ENCODE measurements at places on chromosomes 12 and 14.

- H3K27ac ChIP-seq: no peak overlapping the region
- peaks cover 40% of the 10 kb centered on the region for H3K27me3 ChIP-seq
- DNase-seq: no peak
- H3K4me1 ChIP-seq: no peaks in the 10 kb centered on the region
These were observed 42.7 kb downstream of the C14orf132 start for GRCh38 chr14:96081767-96082400.

DNA sequence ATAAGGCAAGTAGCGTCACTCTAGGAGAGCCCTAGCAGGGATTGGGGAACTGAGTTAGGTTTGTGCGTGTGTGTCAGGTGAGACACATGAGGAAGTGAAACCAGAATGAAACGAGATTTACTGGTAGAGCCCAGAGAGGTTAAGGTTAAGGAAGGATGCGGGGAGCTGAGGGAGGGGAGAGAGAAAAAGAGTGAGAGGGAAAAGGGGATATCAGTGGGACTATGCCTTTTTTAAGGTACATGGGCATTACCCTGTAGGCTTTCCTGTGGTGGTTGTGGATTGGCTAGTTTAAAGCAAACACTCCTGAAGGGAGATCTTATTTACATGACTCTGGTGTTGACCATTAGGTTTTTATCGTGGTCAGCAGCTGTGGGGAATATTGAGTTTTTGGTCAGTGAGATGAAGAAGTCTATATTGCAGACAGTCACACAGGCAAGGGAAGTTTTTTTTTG, 13.9 kb downstream of the ZDHHC17 start:
- peaks cover 4% of the 10 kb centered on the region for H3K36me3 ChIP-seq
- peaks cover 4% of the 10 kb centered on the region for H3K4me1 ChIP-seq
- H3K27me3 ChIP-seq: no peaks in the 10 kb centered on the region
- H3K4me3 ChIP-seq: no peak overlapping the region
- no peak for DNase-seq

DNA sequence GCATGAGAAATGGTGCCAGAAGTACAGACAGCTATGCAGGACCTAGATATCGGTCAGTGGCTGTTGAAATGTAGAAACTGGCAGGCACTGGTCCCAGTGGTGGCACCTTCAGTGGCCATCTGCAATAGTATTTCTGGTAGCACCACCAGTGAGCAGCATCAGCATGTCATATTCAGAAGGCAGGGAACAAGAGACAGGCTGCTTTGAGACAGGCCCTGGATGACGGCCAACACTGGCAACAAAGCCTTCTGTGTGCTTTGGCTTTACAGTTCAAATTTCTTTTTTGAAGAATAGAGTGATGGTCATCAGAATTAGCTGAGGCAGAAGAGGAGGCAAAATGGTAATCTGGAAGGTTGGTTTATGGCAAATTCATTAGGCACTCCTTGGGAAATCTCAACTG, 273.4 kb upstream of the SLC16A7 start:
- no peak for DNase-seq
- no peak overlapping the region for H3K4me3 ChIP-seq
- no peaks in the 10 kb centered on the region for H3K36me3 ChIP-seq
- H3K27ac ChIP-seq: no peak overlapping the region

- DNase-seq: no peak
- peaks cover 22% of the 10 kb centered on the region for H3K4me1 ChIP-seq
- no peaks in the 10 kb centered on the region for H3K27me3 ChIP-seq
- H3K36me3 ChIP-seq: peaks cover 3% of the 10 kb centered on the region
- peak overlapping the region; percentile 19 for H3K27ac ChIP-seq
- H3K4me3 ChIP-seq: no peak overlapping the region
These were observed 73.5 kb downstream of the PPP2R5C start for GRCh38 chr14:101834800-101835547.

DNA sequence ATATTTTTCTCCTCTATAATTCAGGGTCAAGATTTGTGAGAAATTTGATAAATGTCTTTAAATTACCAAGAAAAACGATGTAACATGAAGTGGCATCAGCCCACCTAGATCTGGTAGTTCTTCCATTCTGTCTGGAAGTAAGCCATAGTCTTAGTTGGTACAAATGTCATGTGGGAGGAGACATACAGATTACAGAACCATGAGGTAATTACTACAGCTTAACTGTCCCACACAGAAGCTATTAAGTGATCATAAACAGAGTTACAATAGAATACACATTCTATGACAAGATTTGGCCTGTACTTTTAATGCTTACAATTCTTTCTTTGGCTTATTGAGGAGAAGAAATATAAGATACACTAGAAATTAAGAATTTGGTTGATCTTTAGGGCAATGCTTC, 13.7 kb upstream of the SIX1 start:
- no peak overlapping the region for H3K4me3 ChIP-seq
- H3K27me3 ChIP-seq: peaks cover 18% of the 10 kb centered on the region
- no peak for DNase-seq
- H3K27ac ChIP-seq: no peak overlapping the region
- no peaks in the 10 kb centered on the region for H3K36me3 ChIP-seq

DNA sequence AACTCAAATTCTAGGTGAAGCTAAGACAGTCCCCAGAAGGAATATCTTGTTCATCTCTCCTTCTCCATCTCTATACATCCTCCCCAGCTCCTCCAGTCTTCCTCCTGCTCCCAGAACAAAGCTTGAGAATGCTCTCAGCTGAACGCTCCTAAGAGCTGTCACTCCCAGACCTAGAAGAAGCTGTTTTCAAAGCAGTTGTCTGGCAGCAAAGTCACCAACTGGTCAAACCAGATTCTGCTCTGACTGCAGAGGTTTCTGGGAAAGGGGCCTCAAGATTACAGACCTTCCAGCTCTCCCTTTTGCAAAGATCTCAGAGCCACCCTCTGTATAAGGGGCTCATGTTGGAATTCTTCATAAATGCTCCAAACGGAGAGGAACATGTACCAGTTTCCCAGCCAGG, 9.6 kb upstream of the HSPB8 start:
- no peaks in the 10 kb centered on the region for H3K4me1 ChIP-seq
- DNase-seq: no peak
- no peak overlapping the region for H3K27ac ChIP-seq
- H3K36me3 ChIP-seq: no peaks in the 10 kb centered on the region

DNA sequence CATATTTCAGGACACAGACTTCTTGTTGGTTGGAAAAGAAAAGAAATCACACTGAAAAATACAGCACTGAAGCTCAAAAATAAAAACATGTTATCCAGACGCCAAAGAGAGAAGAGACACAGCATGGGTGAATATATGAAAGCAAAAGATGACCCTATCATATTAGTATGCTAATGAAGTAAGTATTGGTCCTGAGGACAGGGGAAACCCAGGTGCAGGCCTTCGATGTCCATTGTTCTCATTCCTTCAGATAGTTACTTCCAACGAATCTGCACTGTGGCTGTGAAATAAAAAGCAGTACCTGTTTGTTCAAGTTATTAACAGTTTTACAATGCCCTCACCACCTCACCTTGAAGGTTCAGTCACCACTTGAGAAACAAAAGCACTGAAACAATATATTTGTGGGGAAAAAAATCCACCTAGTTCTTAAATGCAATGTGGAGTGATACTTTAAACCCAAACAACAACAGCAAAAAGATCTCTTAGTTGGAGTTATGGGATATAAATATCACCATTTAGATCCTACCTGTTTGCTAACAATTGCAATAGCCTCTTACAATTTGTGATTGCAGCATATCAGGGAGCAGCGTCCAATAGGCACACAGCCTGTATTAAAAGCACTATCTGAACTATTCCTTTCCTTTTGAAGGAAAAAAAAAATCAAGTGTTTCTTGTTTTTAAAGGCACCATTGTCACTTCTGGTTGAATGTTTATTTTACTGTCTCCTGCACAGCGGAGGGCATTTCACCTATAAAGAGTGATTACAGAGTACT, 188.1 kb downstream of the BCAT1 start:
- H3K27me3 ChIP-seq: no peaks in the 10 kb centered on the region
- H3K4me1 ChIP-seq: no peaks in the 10 kb centered on the region
- H3K4me3 ChIP-seq: no peak overlapping the region
- H3K36me3 ChIP-seq: no peaks in the 10 kb centered on the region
- no peak overlapping the region for H3K27ac ChIP-seq
- DNase-seq: no peak

DNA sequence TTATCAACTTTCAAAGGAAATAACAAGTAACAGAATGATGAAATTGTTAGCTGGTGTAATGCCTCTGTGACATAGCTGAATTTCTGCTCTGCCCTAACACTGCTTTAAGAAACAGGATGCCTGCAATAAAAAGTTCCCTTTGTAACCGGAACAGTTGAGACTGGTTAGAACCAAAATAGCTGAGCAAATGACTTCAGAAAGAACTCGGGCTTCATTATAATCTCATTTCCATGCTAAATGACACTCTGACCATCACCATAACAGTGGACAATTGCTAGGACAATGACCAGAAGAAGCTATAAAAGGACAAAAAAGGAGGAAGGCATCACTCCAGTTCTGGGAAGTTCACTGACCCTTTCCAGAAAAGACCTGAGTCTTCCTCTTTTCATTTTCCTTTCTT, 23.5 kb upstream of the PYGL start:
- H3K27ac ChIP-seq: no peak overlapping the region
- no peaks in the 10 kb centered on the region for H3K36me3 ChIP-seq
- no peaks in the 10 kb centered on the region for H3K27me3 ChIP-seq
- H3K4me1 ChIP-seq: no peaks in the 10 kb centered on the region
- no peak for DNase-seq

GRCh38 chr12:68761901-68762630, 16.1 kb downstream of the SLC35E3 start:
- no peaks in the 10 kb centered on the region for H3K27me3 ChIP-seq
- no peaks in the 10 kb centered on the region for H3K4me1 ChIP-seq
- no peak overlapping the region for H3K27ac ChIP-seq
- no peak overlapping the region for H3K4me3 ChIP-seq

- no peaks in the 10 kb centered on the region for H3K36me3 ChIP-seq
- no peak overlapping the region for H3K27ac ChIP-seq
- H3K27me3 ChIP-seq: peaks cover 42% of the 10 kb centered on the region
- H3K4me3 ChIP-seq: no peak overlapping the region
- DNase-seq: no peak
These were observed 266.3 kb downstream of the AACS start for GRCh38 chr12:125331342-125332052.

DNA sequence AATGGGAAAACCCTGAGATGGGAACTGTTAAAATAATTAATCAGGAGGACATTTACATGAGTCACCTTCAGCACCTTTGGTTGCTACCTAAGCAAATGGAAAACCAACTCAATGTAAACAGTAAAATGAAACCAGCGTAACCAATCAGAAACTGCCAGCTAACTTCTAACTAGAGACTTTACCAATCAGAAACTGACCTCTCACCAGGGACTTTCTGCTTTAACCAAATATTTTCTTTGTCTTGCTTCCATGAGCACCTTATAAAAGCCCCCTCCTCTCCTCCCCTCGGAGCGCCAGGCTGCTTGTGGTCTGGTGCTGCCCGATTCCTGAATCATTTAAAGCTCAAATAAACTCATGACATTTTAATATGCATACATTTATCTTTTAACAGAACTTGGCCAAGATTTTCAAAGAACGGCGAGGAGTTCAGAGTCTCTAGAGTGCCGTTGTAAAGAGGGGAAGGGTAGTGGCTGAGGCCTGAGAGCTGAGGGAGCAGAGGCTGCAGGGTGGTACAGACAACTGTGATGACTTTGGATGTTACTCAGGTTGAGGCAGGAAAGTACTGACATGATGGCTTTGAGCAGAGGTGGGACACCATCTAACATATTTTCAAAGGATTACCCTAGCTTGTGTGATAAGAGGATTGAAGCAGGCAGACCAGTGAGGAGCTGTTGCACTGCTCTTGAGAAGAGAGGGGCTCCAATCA, 183.6 kb downstream of the CRADD start:
- H3K4me1 ChIP-seq: no peaks in the 10 kb centered on the region
- no peak overlapping the region for H3K27ac ChIP-seq
- no peaks in the 10 kb centered on the region for H3K27me3 ChIP-seq
- H3K36me3 ChIP-seq: no peaks in the 10 kb centered on the region
- DNase-seq: no peak

- no peaks in the 10 kb centered on the region for H3K27me3 ChIP-seq
- no peaks in the 10 kb centered on the region for H3K4me1 ChIP-seq
- no peaks in the 10 kb centered on the region for H3K36me3 ChIP-seq
- H3K4me3 ChIP-seq: no peak overlapping the region
- DNase-seq: no peak
- no peak overlapping the region for H3K27ac ChIP-seq
These were observed 125.5 kb upstream of the DCN start for GRCh38 chr12:91307957-91308670.

GRCh38 chr12:131105736-131106348, 152.1 kb downstream of the ADGRD1 start:
- no peaks in the 10 kb centered on the region for H3K36me3 ChIP-seq
- no peaks in the 10 kb centered on the region for H3K27me3 ChIP-seq
- no peak overlapping the region for H3K27ac ChIP-seq
- H3K4me1 ChIP-seq: peaks cover 6% of the 10 kb centered on the region
- H3K4me3 ChIP-seq: peak overlapping the region; percentile 15

DNA sequence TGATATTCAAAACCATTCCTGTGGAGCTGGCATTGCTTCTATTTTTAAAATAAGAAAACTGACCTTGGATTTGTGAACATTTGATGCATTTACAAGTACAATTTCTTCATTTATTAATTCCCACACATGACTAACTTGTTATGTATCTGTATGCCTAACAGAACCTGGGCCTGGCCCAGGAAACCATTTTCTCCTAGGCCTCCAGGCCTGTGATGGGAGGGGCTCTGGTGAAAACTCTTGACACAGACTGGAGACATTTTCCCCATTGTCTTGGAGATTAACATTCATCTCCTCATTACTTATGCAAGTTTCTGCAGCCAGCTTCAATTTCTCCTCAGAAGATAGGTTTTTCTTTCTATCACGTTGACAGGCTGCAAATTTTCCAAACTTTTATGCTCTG, 42.0 kb downstream of the GLIPR1L2 start:
- no peak for DNase-seq
- H3K4me3 ChIP-seq: no peak overlapping the region
- no peak overlapping the region for H3K27ac ChIP-seq
- H3K27me3 ChIP-seq: no peaks in the 10 kb centered on the region

DNA sequence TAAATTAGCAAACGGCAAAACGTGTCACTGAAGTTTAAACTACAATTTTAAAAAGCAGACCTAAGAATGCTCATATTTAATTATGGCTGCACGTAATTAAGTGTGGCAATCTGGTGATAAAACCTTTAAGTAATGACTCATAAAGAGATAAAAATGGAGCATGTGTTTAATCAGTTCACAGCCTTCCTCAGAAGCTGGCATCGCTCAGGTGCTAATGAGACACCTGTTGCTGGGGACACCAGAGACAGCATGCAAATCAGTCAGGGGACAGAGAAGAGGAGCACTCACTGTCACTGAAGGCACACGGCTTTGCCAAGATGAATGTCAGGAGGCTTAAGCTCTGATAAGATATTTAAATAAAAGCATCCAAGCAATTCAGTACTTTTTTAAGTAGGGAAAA, 840.3 kb downstream of the GALC start:
- DNase-seq: no peak
- no peaks in the 10 kb centered on the region for H3K36me3 ChIP-seq
- no peak overlapping the region for H3K4me3 ChIP-seq
- no peaks in the 10 kb centered on the region for H3K4me1 ChIP-seq

DNA sequence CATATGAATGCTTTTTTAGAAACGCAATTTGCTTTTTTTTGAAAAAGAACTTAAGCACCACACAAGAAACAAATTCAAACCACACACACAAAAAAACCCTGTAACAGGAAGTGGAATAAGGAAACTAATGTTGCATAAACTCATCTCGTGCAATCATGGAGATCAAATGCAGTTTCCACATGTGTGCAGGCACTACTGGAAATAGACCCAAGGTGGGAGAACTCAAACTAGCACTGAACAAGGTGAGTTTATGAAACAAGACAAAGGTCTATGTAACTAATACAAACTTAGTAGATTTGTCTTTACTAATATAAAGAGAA, 17.5 kb downstream of the NIN start:
- peak overlapping the region; percentile 66 for H3K27ac ChIP-seq
- H3K36me3 ChIP-seq: peaks cover 7% of the 10 kb centered on the region
- H3K4me3 ChIP-seq: peak overlapping the region; percentile 6
- peaks cover 32% of the 10 kb centered on the region for H3K4me1 ChIP-seq
- H3K27me3 ChIP-seq: no peaks in the 10 kb centered on the region
- DNase-seq: no peak

All from T-cell (primary cell).